NCI-H748 treated with DMSO at 0.1 percent for 48 hours (cell line): ENCODE measurements at places on chromosomes 6 and 20.

- DNase-seq = no peak
Measured at GRCh38 chr20:53395188-53395923, 198.3 kb downstream of the ZNF217 start.

DNA sequence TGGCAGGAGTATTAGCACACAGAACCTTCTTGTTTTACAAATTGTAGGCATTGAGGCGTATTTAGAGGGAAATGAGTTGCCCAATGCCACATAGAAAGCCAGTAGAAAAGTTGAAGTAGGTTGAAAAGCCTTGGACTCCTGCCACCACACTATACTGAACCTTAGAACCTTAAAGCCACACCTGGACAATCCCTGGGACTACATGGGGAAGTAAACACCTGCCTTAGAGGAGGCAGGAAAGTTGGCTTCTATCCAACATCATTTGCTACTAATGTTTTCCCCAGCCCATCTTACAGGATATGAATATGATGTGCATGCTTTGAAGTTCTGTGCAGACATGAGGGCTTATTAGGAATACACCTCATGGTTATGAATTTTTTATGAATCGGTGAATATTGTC, 5.3 kb upstream of the EPPIN start:
- DNase-seq = no peak

GRCh38 chr6:104003803-104004516, 855.8 kb downstream of the HACE1 start:
- no peak for DNase-seq

GRCh38 chr20:23918101-23918862, 38.7 kb upstream of the CST5 start:
- no peak for DNase-seq

DNA sequence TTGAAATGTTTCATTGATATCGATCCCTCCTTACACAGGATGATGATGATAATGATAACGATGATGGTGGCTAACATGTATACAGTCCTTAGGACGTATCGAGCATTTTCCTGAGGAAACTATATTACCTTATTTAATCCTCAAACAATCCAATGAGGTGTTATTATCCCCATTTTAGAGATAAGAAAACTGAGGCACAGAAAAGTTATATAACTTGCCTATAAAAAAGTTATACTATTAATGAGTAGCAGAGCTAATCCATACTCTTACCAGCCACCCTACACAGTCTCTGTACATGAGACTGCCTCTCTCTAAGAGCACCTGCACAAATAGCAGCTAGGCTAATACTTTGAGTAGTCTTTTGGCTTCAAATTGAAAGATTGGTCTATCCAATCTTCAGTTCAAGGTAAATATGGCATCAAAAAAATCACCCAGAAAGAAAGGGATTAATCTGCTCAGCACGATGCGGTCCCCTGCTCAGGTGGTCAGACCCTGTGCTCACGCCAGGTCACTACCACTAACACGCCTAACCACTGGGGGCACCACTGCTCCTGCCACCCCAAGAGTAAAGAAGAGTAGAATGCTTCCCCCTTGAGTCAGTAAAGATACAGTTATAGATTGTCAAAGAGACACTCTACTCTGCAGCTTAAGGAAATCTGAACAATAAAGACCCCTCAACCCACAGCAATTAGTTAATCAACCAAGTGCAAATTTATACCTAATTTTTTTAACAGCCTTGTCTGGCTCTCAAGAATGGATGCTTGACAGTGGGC, 15.0 kb downstream of the GABBR1 start:
- DNase-seq = no peak
